ENCODE measurements at places on chromosomes 6 and 20.

- DNase-seq = no peak
Measured at GRCh38 chr6:219019-219570, 73.2 kb upstream of the DUSP22 start.

GRCh38 chr6:37492236-37492972, 7.3 kb downstream of the CCDC167 start:
- no peak for DNase-seq

GRCh38 chr6:107735906-107736635, 88.0 kb downstream of the SCML4 start:
- DNase-seq = no peak

GRCh38 chr6:118168421-118168820, 261.4 kb downstream of the SLC35F1 start:
- DNase-seq = no peak

DNA sequence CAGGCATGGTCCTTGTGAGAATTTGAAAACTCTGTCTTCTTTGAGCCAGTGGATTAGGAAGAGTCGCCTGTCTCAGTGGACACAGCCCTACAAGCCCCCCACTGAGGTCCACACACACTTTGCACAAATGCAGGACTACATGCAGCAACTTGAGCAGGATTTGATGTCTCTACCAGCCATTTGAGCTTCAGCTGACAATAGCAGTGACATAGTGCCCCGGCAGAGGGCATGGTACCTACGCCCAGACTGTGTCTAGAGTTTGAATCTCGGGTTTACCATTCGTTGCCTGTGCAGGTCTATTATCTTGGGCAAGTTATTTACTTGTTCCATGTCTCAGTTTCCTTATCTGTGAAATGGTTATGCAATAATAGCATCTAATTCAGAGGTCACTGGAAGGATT, 580.1 kb downstream of the TFAP2B start:
- no peak for DNase-seq

GRCh38 chr6:111813677-111814310, 59.5 kb downstream of the FYN start:
- no peak for DNase-seq

- no peak for DNase-seq
Measured at GRCh38 chr6:47131773-47132172, 89.6 kb upstream of the ADGRF1 start.

GRCh38 chr20:59810449-59811187, 122.8 kb downstream of the SYCP2 start:
- DNase-seq = no peak

- DNase-seq = no peak
Measured at GRCh38 chr6:20056350-20056992, 155.8 kb downstream of the MBOAT1 start.

- DNase-seq = no peak
Measured at GRCh38 chr6:137291441-137291840, 72.3 kb upstream of the IFNGR1 start.

DNA sequence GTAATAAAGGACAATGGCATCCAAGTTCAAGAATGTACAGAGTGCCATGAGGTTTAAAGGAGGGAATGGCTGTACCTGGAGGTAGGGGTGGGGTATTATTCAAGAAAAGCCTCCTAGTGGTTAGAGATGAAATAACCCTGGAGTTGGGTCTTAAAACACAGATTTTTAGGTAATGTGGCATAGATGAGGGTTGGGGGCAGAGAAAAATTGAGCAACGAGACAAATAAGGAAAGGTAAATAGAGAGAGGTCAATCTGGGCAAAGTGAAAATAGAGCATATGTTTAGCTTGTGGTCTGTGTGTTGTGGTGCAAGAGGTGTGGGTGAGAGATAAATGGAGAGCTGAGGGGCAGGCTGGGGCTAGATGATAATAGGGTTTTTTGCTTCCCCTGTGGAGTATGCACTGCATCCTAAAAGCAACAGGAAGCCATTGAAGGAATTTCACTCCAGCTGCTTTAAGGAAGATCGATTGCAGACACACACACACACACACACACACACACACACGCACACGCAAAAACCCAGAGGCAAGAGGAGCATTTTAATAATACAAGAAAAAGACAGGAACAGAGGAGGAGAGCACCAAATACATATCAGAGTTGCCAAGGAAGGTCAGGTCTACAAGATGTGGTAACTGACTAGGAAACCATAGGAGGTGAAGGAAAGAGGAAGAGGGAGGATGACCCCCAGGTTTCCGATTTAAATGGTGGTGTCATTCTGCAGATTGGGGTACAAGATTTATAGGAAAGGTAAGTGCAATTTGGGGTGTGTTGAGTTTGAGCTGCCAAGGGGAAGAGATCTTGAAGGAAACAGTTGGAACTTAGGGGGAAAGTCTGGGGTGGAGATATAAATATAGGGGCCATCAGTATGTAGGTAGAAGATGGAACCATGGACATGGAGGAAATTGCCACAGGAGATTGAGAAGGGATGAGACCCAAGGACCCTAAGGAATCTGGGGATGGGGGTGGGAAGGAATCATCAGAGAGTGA, 31.3 kb upstream of the ADGRF1 start:
- DNase-seq = no peak

- DNase-seq = no peak
Measured at GRCh38 chr20:60113024-60113724, 155.0 kb downstream of the CDH26 start.

DNA sequence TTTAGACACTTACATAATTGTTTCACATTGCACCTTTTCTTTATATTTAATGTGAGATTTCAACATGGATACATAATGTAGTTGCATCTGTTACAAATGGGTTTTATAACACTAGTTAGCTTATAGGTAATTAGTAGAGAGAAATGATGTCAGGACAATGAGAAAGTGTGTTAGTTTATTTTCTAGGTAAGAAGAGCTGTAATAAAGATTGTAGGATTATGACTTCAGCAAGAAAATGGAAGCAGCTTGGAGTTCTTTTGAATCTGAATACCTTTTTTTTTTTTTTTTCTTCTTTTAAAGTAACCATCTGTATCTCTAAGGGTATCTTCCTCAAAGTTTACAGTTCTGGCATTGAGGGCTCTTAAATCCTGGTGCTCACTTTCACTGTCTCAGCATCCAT, 35.3 kb downstream of the CD2AP start:
- DNase-seq = no peak

DNA sequence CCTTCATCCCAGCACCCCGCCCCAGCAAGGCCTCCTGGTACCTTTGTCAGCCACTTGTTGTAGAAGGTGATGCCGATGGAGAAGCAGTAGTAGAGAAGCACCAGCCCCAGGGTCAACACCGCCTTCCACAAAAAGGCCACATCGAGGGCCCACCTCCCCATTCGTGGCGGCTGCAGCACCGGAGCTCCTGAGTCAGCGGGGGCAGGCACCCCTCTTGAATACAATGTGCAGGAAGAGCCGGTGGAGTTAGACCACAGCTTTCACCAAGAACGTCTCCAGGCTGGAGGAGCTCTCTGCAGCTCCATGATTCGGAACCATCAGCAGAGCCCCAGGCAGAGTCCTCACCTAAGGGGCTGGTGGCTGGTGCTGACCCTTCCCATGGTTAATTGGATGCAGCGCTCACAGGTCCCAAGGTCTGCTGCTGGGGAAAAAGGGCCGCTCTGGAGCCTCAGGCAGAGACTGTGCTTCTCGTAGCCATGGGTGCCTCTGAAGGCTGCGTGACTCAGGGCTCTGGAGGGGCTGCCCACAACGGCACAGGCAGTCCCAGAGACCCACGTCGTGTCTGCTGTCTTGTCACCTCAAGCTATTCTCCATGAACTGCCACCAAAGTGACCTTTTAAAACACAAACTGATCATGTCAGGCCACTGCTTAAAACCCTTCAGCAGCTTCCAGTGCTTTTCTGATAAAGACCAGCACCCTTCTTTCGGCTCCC, 47.9 kb downstream of the ELMO2 start:
- DNase-seq = no peak

DNA sequence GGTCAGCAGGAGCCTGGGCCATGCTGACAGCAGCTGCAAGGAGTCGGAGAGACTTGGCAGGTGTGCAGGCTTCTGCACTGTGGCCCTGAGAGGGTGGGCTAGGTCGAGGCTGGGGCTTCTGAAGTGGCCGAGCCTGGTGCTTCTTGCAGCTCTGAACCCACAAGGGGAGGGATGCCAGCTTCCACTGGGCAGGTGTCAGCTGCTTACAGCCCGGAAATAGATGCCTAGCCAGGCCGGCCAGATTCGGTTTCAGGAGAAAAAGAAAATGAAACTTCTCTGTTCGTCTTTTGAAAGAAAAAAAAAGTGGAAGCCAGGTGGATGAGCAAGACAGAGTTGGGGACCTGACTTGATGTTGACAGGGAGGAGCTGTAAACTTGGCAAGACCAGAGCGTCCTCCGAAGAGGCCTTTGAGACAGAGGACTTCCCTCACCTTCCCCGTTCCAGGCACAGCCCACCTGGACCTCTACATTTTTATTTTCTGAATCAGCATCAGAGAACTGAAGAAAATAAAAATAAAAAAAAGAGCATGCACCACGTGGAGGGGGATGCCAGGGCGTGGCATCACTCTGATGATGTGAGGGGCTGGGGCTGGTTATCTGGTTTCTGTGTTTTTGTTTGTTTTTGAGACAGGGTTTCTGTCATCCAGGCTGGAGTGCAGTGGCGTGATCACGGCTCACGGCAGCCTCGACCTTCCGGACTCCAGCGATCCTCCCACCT, at the start of gene ZBP1:
Gene ZBP1, minus strand, starts transcription at position 153 of the 717 bp plus-strand sequence. Its CDS starts 131 bp downstream, at position 22.
- no peak for DNase-seq

GRCh38 chr20:13278812-13279570, 57.9 kb downstream of the ISM1 start:
- no peak for DNase-seq

DNA sequence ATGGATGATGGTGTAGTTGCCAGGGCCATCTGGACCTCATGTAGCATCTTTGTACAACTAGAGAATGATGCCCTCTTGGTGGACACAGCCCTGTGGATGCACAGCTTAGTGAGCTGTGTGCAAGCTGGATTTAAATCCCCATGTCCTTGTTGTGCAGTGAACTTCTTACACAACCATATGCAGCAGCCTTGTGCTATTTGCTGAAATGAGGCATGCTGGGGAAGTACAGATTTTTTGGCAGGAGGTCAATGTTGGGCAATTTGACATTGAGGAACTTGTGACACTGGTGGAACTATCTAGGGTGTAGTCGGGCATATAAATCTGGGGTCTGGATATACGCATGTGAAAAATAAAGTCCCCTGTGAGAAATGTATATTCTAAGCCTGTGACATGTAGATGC, 5.8 kb upstream of the CDC5L start:
- no peak for DNase-seq

- no peak for DNase-seq
Measured at GRCh38 chr20:17533396-17533795, 2.2 kb upstream of the BFSP1 start.

- DNase-seq = no peak
Measured at GRCh38 chr6:79468587-79468986, 68.6 kb downstream of the LCA5 start.

- no peak for DNase-seq
Measured at GRCh38 chr6:71299541-71300470, 11.2 kb downstream of the OGFRL1 start.

GRCh38 chr20:53574259-53574789, 19.3 kb downstream of the ZNF217 start:
- DNase-seq = no peak

DNA sequence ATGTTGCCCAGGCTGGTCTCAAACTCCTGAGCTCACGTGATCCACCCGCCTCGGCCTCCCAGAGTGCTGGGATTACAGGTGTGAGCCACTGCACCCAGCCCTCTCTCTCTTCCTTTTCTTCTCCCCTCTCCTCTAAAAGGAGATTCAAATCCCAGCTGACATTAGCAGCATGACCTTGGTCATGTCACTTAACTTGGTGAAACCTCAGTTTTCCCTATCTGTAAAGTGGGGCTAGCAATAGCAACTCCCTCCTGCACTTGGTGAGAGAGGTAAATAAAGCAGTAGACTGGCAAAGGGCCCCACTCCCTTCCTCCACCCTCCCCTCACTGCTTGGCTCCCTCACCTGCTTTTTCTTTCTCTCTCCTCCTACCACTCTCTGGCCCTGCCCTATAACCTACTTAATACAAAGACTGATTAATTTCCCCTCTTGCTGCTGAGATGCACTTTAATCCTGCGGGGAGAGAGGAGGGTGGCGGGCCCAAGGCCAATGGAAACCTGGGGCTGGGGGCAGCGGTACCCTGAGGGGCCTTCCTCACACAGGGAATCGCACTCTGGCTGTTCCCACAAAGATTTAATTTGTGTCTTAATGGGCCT, 54.2 kb upstream of the ZFAND3 start:
- DNase-seq = no peak

- no peak for DNase-seq
Measured at GRCh38 chr20:63934271-63935068, 21.7 kb downstream of the UCKL1 start.

DNA sequence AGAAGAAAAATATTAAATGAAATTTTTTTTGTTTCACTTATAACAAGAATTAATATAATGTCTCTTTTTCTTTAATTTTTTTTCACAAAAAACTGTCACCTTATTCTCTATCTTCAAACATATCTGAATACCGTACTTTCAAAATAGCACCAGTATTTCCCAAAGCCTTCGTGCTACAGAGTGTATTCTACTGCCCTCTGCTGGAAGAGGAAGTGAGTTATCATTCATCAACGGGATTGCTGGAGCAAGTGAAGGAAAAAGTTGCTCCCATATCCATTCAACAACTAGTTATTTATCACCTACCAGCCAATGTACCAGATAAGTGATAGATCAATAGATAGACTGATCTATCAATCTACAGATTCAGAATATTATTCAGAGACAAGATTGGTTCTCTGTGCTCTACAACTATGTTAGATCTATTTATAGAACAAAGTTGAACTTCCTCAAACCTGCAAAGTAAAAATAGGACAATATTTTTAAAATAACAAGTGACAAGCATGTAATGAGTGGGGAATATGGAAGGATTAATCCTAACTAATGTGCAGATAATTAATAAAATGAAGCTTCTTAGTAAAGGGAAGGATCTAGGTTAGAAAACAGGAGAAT, 26.7 kb upstream of the TFAP2B start:
- no peak for DNase-seq

- DNase-seq = no peak
Measured at GRCh38 chr6:42197555-42198362, 3.0 kb upstream of the GUCA1B start.

GRCh38 chr6:47069156-47069555, 27.0 kb upstream of the ADGRF1 start:
- no peak for DNase-seq

DNA sequence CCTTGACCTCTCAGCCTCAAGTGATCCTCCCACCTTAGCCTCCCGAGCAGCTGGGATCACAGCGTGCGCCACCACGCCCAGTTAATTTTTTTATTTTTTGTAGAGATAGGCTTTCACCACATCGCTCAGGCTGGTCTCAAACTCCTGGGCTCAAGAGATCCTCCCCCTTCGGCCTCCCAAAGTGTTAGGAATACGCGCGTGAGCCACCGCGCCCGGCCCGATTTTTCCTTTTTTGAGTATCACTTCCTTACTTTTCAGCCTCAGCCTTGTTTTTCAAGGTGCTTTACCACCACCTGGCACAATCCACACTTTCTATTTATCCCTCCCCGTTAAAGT, 791 bp upstream of the STX11 start:
- DNase-seq = no peak

GRCh38 chr6:110876170-110876773, 1.7 kb downstream of the AMD1 start:
- peak; percentile 28 for DNase-seq

DNA sequence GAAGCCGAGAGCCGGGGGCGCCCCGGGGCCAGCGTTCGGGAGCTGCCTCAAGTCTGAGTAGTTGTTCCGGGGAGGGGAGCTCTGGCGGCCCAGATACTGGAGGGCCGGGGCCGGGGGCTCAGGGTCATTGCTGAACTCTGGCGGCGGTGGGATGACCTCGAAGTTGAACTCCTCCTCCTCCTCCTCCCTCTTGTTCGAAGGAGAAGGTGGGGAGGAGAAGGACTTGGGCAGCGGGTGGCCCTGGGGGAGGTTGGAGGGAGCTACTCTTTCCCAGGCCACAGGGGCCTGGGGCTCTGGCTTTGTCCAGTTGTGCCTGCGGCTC, 37.7 kb downstream of the C6orf132 start:
- DNase-seq = no peak
